ENCODE measurements at places on chromosomes 12 and 14.

DNA sequence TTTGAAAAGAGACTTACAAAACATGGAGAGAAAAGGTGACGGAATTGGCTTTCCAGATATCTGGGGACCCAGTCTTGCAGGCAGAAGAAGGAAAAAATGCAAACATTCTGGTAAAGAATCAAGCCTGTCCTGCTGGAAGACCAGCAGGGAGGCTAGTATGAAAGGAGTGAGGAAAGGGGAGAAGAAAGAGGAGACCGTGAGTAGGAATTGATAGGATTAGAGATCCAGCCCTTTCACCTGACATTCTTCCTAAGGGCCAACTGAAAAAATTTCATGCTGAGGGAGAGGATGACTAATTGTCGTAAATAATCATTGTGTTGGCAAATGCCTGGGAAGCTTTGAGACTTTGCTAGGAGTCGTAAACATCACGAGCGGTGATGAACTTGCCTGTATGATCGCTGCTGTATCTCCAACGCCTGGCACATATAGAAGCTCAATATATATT lies 12.1 kb downstream of the BHLHE41 start:
- no peak for DNase-seq

GRCh38 chr12:10574307-10574706 lies 39.1 kb downstream of the MAGOHB start:
- DNase-seq: no peak

DNA sequence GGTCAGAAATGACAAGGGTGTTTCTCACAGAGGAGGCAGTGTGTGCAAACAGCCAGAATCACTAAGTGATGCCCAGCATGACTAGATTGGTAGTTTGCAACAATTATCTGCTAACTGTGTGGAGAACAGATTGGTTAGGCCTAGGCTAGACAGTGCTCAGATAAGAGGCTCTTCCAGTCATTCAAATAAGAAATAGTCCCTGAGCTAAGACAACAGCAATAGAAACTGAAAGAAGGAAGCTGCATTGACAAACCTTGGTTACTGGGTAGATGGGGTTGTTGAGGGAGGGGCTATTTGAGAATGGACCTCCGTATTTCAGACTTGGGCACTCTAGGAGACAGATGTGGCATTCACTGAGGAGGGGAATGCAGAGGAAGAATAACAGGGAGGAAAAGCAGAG lies 255.0 kb upstream of the NPAS3 start:
- no peak for DNase-seq

DNA sequence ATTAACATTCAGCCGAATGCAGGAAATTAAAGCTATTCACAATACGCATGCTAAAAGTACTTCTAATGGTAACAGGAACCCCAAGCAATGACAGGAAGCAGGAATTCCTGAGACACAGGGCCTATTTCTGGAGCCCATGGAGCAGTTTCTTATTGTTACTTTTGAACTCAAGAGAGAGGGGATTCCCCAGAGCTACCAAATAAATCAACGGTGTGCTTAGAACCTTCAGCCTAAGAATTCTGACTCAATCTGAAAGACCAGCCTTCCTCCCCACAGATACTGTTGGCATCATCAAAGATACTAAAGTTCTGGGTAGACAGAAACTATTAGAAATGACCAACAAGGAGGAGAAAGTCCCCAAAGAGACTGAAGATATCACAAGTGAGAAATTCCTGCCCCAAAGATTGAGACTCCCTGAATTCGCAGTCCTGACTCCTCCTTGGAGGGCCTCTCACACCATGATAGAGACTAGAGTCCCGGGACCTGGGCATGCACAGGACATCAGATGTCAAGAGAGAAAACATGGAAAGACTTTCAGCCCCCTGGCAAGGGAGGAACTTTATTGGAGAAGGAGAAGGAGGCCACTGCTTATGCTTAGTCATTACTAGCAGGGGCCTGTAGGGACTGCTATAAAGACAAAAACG lies 32.7 kb downstream of the RTRAF start:
- no peak for DNase-seq

- no peak for DNase-seq
Measured at GRCh38 chr12:8912914-8913313, 1.4 kb upstream of the PHC1 start.

DNA sequence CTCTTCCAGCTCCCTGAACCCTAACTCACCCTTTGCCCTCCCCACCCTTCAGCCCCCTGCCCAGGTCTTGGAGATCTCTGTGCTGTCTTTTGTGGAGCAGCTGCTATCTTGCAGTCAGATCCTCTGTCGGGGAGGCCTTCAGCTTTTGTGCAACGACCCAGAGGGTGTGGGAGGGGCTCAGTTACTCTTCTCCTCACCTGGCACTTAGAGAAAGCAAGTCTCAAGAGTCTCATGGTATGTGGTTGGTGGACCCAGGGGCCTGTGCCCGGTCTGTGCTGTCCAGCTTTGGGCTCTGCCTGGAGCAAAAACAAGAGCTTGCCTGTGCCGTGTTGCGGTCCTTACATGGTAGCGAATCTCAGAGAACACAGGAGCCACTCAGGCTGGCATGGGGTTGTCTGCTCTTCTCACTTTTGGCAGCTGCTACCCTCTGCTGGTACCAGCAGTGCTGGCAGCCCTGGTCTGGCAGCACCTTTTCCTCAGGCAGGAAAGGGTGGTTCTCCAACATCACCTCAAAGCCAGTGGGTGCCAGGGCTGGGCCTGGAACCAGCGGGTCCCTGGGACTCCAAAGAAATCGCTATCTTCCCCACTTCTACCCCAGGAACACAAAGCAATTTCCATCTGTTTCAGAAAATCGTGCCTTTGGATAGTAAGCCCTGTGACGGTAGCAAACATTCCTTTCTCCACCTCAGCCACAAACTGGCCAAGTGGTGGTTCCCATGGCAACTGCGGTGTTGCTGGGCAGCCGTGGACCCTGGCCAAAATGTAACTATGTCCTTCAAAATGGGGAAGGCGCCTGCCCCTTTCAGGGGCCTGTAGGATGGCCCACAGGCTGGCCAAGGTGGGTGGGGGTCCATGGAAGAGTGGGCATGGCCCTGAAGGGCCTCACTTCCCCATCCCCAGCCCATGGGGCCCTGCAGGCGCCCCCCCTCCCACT lies 90.0 kb downstream of the RIN3 start:
- no peak for DNase-seq
